Psoas muscle (tissue), 8 donors: ENCODE measurements at places on chromosomes 2 and 18. TPM values are rescaled to one million over a fixed set of nuclear protein-coding genes. Genes with fewer than 3 reads are reported as not detected.

DNA sequence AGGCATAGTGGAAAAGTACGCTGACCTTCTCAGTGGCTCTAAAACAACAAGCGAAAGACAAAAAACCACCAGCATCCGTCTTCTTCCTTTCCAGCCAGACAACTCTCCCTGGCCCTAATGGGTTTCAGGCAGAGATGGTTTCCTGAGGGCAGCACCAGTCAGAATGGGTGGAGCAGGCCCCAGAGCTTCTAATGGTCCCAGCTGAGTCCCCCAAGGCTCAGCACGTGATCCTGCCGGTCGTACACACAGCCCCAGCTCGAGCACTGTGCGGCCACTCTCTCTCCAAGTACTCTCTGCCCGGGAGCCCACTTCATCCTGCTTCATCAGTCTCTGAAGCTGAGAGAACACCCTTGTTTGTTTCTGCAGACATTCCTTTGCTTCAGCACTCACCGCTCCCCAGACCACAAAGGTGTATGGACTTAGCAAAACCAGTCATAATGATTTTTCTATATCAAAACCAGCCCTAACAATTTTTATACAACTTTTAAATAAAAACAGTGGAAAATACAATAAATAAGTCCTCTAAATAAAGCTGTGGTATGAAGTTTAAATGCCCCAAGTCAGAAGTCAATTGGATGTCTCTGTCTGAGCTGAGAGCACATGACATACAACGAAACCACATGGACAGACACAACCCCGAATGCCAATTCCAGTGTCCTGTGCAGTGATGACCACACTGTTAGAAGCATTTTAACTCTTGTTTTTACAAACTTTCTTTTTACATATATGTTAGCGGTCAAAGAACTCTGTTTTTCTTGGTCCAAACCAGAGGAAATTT, 63.9 kb downstream of the PARD6G start:
- DNase-seq, result no peak

DNA sequence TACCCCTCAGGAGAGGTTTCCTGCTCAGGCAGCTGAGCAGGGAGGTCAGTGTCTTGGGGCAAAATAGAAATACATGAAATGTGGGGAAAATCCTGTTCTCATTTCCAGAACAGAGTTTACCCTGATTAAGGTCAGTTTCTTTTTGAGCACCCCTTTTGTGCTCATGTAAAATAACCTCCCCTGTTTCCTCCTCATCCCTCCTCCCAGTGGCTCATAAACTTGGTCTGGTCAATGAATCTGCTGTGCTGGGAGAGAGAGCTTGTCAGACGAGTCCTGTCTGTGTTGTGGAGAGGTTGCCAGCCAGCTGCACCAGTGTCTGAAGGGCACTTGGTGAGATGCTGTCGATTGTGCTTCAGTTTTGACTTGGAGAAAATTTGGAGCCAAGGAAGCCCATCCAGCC, 48.6 kb downstream of the NTSR2 start:
- DNase-seq, result no peak

- DNase-seq, result no peak
Observed at GRCh38 chr18:62452280-62452831, 70.5 kb upstream of the ZCCHC2 start.

Gene M1AP
- 0.01 TPM for polyA plus RNA-seq

Gene SERPINB12
- not detected for polyA plus RNA-seq

DNA sequence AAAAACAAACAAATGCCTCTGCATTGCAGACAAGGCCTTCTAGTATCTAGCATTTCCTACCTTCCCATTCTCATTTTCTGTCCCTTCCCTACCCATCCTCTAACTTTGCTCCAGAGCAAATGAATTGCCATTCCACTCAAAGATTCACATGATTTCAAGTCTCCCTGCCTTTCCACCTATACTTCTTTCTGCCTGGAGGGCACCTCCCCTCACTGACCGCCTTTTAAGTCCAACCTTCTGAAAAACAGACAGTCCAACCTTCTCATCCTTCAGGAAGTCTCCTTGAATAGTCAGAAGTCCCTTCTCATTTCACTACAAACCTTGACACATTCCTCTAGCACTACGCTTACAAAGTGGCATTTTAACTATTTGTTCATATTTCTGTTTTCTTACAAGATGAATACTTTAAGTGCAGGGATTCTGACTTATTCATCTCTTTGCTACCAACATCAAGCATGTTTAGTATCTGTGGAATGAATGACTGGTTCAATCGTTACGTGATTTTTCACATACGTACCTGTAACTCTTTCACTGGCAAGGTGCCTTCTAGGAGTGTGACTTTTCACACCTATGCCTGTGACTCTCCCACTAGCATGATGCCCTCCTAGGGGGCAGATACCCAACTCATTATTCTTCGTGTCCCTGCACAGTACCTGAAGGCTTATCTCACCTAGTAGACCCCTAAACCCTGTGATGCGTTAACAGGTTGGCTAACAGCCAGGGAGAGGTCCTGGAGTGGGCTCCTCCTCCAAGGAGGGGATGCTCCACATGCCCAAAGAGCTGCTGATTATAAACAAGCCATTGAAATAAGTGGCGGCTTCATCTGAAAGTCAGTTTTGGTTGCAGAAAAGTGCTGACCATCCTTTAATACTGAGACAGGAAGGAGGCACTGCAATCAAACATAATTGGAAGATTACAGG, 356.2 kb downstream of the MYCN start:
- DNase-seq, result no peak

Gene PCARE
- polyA plus RNA-seq, result 0.48 TPM

Gene ANTXR1
- polyA plus RNA-seq, result 24.3 TPM

DNA sequence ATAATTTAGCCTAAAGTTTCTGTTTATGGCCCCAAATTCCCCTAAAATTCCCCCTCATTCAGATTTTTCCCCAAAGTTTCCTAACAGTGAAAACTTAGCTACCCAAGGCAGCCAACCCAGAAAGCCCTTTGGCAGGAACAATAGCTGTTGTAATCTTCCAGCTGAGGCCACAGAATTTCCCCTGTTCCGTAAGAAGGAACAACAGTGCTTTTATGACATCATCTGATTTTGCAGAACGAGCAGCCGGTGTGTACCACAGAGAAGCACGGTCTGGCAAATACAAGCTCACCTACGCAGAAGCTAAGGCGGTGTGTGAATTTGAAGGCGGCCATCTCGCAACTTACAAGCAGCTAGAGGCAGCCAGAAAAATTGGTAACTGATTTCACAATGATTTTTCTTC, 6.3 kb downstream of the TNFAIP6 start:
- DNase-seq, result peak; percentile 75

DNA sequence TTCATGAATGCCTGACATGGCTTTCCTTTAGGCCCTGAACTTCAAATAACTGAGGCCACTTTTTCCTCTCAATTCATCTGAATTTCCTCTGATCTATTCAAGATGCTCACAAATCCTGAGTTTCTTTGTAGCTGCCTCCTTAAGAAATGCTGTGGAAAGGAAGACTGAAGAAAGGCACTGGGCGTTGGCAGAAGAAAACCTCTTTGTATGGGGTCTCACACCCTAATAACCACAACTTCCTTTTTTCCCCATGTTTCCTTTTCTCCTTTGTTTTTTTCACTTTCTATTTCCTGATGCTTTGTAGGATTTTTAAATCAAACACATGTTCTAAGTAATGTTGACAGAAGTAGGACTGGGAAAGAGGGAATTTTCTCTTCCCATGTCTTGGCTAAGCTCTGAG, 447.4 kb downstream of the CMPK2 start:
- no peak for DNase-seq

- no peak for DNase-seq
Observed at GRCh38 chr18:57410749-57411148, 24.4 kb upstream of the ONECUT2 start.

Gene TCF23
- polyA plus RNA-seq, result 0.05 TPM

DNA sequence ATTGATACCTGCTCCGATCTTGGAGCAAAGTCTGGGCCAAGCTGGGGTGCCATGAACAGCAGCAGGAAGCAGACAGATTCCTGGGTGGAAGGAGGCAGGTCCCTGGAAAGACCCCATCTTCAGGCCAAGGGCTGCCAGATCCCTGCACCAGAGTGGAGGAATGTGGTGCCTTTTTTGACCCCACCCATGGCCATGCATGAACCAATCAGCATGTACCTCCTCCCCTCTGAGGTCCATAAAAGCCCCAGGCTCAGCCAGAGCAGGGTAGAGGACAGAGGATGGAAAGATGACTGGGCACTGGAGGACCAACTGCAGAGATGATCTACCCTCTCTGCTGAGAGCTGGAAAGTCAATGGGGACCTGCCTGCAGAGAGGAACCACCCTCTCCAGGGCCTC, 34.4 kb upstream of the ID2 start:
- no peak for DNase-seq

DNA sequence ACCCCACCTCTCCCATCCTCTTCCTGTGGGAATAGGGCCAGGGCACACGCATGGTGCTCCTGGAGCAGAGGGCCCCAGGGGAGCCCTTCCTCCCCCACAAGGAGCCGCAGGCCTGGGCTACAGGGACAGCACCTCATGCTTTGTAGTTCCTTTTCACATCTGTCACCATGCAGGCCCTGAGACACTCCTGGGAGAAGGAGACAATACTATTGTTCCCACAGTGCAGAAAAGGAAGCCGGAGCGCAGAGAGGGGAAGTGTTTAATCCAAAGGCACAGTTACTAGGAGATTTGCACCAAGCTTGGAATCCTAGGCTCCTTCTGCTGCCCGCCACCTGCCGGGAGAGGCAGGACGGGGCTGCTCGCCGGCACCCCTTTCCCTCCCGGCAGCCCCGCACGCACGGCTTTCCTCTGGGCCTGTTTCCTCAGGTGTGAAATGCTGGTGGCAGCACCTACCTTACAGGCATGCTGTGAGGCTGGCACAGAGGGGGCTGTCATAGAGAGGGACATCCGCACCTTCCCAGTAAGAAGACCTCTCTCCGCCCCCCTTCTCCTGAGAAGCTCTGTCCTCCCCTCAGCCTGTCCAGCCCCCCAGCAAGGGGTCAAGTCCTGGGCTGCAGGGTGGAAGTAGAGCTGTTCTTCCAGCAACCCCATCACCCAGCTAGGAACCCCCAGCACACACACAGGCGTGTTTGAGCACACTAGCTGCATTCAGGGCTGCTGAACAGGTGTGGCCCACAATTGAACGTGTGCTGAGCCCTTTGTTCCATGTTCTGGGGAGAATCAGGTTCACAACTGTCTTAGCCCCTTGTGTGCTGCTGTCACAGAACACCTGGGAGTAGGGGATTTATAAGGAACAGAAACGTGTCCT, 62.6 kb downstream of the SMAD7 start:
- DNase-seq, result no peak

- no peak for DNase-seq
Observed at GRCh38 chr2:217162533-217162932, 302.7 kb upstream of the TNP1 start.

Gene KCTD1
- polyA plus RNA-seq, result 2.9 TPM

GRCh38 chr2:47658646-47659320, 124.2 kb upstream of the MSH6 start:
- DNase-seq, result no peak
